ENCODE measurements at places on chromosomes 6 and 20. TPM values are rescaled to one million over a fixed set of nuclear protein-coding genes. Genes with fewer than 3 reads are reported as not detected.

Gene PAK5
- total RNA-seq = not detected

Gene WFDC12
- total RNA-seq = not detected

Gene FOXQ1
- total RNA-seq = 0.56 TPM

Gene SLC17A3
- total RNA-seq = 0.86 TPM

Gene EYS
- not detected for total RNA-seq

DNA sequence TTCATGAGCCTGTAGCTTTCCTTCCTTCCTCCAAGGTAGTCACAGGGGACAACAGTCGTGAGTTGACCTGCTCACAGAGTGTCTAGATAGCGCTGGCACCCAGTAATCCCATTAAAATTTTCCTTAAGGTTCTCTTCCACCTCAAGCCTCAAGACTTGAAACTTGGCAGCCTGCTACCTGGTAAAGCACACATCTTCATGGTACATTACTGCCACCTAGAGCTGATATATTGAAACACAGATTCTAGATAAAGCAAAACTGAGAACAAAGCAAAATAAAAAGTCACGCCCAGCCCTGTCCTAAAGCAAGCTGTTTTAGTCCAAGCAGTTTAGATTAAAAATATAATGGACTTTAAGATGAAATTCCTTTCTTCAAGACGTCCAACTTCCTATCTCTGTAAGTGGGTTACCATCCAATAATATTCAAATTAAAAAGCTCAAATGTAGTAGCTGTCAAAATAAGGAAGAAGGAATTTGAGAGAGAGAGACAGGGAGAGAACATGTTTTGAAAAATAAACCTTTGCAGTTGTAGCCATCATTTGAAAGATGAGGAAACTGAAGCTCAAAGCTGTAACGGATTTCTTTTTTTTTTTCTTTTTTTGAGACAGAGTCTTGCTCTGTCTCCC lies 50.7 kb upstream of the CD83 start:
- DNase-seq = peak; percentile 22

DNA sequence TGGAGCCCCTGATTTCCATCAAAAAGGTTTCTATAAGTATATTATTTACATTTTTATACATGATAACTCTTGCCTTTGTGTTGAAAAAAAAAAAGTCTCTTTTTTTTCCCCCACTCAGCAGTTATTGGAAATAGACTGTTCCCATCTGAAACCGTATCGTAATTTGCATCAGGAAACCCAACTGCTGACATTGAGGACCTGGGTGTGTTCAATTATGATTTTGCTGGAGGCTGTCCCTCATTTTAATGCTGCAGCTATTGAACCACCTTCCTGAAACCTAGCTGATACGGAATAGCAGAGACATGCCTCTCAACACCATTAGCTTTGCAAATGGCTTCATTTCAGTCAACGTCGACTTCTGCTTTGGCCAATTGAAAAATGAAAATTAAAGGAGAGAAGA lies 98.9 kb downstream of the ZNF217 start:
- DNase-seq = no peak

DNA sequence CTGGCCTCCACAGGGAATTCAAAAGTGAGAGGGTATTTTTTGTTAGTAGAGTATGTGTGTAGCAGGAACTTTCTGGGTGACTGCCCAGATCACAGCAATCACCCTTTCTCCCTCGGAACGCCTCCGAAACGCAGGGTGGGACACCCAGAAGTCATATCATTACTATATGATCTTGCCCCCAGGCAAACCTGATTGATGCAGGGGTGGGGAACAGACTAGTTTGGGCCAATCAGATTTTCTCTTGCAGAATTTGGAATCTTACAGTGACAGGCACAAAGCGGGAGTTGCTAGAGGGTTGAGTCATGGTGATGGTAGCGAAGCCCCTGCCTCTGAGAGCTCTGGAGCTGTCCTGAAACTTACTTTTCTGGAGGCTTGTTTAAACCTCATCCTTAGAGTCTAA lies 16.5 kb upstream of the RPN2 start:
- no peak for DNase-seq

DNA sequence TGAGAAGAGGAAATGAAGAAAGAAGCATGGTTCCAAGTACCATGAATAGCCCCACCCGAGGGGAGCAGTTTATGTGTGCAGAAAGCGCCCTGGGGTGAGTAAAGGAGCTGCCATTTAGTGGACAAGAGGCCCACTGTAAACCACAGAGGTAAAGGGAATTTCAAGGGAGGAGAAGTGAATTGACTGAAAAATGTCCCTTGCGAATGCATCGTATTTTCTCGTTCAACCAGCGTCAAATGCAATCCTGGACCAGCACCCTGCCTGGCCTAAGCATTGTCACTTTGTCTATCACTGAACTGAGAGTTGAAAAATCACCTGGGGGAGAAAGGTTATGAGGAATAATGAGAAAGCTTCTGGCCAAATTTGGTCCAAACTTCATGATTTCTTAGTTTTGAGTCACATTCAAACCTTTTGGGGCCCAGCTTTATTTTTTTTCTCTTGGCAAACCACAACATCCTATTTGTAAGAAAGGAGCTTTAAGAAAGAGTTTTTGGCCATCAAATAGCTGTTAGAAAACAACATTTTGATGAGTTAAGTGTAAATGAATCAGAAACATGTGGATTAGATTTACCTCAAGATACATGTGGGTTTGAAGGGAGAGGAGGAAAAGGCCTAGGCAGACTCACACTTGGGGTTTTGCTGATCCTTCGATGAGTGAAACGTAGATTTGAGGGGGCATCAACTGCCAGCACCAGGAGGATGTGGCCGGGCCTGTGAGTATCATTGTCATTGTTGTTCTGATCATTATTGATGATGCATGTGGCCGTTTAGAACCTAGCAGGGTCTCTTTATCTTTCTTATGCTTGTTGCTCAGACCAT lies 214.0 kb downstream of the CLIC5 start:
- DNase-seq = no peak

DNA sequence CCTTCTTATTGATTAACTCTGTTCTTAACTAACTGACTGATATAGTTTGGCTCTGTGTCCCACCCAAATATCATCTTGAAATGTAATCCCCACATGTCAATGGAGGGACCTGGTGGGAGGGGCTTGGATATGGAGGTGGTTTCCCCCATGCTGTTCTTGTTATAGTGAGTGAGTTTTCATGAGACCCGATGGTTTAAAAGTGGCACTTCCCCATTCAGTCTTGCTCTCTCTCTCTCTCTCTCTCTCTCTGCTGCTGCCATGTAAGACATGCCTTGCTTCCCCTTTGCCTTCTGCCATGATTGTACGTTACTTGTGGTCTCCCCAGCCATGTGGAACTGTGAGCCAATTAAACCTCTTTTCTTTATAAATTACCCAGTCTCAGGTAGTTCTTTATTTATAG lies 81.8 kb upstream of the SPACA1 start:
- DNase-seq = no peak

GRCh38 chr6:166024252-166024651 lies 143.4 kb downstream of the TBXT start:
- no peak for DNase-seq

- DNase-seq = peak; percentile 46
Measured at GRCh38 chr6:89117211-89118108, at the start of gene SRSF12. SRSF12 (minus strand) TSS chr6:89118071; CDS start chr6:89117887, 184 bp downstream.

Measured in MG63 (cell line).